Neuronal stem cell (in vitro differentiated cells): ENCODE measurements at places on chromosomes 16 and 17.

DNA sequence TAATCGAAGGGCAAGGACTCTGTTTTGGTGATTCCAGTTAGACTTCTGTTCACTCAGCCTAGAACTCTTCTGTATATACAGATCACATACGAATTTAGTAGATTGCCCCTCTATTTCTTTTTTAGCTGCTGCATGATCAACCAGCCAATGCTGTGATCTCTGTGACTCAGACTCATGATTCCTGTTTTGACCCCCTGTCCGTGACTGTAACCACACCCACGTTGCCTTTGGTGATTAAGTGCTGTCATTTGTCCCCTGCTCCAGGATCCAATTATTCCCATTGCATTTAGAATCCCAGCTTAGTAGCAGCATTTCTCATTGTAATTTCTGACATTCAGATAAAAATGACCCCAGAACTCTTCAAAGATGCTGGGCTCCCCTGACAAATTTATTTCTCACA lies 545.7 kb downstream of the NPIPA7 start:
- no peak for DNase-seq

DNA sequence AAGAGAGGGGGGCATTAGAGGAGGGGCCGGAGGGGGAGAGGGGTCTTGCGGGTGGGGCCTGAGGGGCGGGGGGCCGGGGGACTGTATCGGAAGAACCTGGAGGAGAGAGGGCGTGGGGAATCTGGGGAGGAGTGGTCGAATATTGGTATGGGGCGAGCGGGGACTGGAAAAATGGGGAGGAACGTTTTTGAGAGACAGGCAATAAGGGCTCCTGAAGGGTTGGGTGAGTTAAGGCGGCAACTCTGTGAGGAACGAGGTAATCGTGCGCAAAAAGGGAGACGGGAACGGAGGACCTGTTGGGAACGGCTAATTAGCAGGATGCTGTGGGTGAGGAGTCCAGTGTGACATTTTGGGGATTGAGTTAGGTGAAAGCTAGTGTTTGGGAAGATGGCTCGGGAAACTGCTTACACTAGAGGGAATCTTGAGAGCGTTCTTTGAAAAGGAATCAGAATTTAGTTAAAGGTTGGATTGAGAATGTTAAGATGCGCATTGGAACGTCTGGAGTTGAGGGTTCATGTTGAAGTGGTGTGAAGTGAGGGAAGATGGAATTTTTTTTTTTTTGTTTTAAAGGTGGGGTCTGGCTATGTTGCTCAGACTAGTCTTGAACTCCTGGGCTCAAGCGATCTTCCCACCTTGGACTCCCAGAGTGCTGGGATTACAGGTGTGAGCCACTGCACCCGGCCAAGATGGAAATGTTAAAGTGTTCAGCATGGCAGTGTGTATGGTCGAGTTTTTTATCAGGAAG lies 662 bp downstream of the WIPF2 start:
- no peak for DNase-seq

DNA sequence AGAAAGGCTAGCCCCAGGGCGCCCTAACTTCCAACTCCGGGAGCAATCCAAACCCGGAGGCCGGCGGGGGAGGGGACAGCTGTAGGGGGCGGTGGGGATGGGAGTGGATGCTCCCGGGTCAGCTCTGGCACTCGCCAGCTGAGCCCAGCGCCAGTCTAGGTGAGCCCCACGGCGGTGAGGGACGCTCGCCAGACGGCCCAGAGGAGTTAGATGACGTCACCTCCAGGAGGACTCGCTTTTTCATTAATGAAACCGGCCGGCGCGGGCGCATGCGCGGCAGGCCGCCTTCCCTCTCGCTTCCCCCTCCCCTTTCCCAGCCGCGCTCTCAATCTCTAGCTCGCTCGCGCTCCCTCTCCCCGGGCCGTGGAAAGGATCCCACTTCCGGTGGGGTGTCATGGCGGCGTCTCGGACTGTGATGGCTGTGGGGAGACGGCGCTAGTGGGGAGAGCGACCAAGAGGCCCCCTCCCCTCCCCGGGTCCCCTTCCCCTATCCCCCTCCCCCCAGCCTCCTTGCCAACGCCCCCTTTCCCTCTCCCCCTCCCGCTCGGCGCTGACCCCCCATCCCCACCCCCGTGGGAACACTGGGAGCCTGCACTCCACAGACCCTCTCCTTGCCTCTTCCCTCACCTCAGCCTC lies at the start of gene NF1:
TSS of gene NF1 (plus strand) at position 378 of the 636 bp plus-strand sequence. CDS start 333 bp downstream, outside the sequence.
- DNase-seq = peak; percentile 93

DNA sequence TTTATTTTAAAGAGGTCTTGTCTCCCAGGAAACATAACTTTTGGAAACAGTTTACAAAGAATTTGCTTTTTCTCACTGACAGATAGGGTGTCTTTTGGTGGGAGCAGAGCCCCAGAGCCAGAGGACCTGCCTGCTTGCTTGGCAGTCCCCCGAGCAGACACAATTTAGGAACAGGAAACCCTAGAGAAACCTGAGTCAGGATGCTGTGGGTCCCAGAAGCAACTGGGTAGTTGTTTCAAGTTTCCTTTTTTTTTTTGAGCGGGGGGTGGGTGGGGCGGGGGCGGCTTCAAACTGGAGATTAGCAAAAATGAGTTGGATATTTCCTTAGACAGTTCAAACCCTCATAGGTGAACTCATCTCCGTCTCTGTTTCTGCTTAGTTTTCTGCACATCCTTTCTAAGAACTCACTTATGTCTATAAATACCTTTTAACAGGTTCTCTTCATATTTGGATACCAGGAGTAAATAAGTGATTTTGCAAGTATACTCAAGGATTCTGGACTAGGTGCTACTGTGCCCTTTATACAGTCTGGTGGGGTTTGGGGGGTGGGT lies 135.1 kb downstream of the PRKCA start:
- no peak for DNase-seq

- DNase-seq = no peak
Observed at GRCh38 chr17:72452286-72453173, 331.7 kb downstream of the SOX9 start.

GRCh38 chr17:50274897-50275221 lies 593 bp downstream of the TMEM92 start:
- DNase-seq = no peak

DNA sequence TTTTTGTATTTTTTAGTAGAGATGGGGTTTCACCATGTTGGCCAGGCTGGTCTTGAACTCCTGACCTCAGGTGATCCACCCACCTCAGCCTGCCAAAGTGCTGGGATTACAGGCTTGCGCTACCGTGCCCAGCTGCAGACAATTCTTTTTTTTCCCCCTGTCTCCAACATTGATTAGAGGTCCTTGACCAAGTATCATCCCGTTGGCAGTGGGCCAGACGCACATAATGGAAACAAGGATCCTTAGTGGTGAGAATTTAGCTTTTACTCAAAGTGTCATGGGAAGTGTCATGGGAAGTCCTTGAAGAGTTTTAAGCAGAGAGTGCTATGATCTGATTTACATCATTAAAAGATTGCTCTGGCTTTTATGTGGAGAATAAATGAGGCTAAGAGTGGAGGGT lies 2.1 kb upstream of the FBXO47 start:
- no peak for DNase-seq

DNA sequence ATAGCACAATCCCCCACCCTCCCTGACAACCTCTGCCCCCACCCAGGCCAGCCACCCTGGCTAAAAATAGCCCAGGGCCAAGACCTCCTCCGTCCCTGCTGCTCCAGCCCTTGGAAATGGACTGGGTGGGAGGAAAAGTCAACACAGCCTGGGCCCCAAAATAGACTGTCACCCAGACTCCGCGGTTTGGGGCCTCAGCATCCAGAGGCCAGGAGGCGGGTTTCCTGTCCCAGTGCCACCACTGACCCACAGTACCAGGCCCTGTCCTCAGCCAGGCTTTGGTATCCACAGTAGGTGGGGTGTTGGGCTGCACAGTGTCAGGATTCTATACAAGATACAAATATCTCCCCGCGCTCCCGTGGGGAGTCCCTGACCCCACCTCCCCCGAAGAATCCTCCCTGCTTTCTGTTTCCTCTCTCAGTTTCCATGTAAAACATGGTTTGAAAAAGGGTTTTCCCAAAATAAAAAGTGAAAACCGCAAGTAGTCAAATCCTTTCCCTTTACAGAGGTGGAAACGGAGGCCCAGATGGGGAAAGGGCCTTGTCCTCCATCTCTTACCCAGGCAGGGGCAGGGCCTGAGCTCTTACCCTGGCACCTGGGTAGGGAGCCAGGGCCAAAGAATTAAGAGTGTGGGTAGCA lies 20.1 kb downstream of the CPNE2 start:
- no peak for DNase-seq
